ENCODE measurements at places on chromosomes 11 and 22.

GRCh38 chr22:29079218-29079901, 6.5 kb downstream of the KREMEN1 start:
- DNase-seq = no peak

DNA sequence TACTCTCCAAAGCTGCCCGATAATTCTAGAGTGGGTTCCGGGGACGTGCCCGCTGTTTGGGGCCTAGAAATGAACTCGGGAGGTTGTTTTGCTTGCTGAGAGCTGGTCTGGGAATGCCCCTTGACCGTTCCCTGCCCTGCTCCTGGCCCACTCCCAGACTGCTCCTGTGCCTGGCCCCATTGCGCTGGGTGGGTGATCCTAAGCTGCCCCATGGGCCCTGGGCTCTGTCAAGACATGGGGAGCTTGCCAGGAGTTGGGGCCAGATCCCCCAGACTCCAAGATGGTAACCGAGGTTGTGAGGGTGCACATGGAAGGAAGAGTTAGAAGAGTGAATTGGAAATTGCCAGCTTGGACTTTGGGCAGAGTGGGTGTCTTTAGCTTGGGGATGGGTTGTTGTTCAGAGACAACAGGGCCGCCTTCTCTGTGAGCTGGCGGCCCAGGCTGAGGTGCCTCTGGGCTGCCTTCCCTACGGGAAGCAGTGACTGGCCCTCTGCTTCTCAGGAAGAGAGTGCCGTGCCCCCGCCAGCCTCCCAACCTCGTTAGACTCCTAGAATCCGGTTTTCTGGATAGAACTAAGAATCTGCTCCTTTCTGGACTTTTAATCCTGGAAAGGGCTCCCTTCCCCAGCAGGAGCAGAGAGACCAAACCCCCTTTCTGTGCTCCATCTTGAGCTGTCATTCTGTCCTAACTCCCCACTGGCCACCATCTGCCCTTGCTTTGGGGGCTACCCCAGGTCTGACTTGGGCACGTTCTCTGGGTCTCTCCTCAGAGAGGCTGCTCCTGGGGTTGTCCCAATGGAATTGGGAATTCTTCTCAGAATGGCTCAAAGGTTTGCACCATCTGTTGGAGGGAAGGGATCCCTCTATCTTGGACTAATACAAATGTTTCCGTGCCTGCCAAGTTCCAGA, 1.8 kb downstream of the ST3GAL4 start:
- DNase-seq = no peak

- no peak for DNase-seq
These were observed 20.3 kb upstream of the VPS37C start for GRCh38 chr11:61181489-61181888.

DNA sequence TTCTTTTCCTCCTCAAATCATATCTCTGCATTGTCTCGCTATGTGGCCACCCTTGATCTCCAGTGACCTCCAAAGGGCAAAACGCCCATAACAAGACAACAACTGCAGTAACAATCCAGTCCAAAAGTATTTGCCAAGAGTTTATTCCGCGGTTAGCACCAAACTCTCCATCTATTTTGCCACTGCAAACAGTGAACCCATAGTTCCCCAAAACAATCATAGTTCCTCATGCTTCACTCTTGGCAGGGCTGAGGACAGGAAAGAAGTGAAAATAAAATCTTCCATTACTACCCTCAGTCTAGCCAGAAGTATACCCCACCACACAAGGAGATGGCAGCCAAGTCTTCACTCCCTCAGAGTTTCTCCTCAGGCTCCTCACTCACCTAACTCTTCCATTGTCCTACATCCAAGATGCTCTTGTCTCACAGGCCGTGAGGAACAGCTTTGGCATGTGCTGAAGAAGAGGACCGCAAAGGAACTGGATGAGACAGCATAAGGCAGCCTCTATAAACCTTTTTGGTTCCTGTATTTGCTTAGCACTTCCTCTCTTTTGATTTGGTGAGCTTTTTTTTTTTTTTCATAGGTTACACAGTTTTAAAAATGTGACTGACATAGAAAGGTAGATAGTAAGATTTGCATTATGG, at the start of gene LPXN:
LPXN (minus strand) TSS at position 480 of the 644 bp plus-strand sequence; CDS start at position 396, 84 bp downstream.
- no peak for DNase-seq

- no peak for DNase-seq
These were observed 291.4 kb downstream of the CTTN start for GRCh38 chr11:70689764-70690163.

Measured in HuH-7.5 (cell line).